ENCODE measurements at places on chromosomes 5 and 9.

DNA sequence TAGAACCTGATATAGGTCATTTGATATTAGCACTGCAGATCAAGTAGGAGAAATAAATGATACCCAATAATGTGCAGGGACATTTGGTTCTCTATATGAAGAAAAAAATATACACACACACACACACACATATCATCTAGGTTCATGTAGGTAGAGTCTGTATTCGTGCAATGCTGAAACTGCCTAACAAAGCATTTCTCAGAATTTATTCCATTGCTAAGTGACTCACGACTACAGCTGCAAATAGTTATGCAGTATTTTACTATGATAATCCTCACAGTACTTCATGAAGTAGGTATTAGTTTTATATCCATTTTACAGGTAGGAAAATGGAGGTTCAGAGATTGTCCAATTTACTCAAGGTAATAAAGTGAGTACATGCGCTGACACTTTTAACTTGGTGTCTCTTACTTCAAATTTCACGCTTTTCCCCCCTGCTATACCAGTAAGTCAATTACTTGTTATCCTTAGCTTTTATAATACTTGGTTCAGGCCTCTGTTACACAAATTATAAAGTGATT is 2.4 kb downstream of the GIN1 start:
- DNase-seq: no peak

- no peak for DNase-seq
Observed at GRCh38 chr9:124295159-124295794, 37.5 kb downstream of the NEK6 start.

DNA sequence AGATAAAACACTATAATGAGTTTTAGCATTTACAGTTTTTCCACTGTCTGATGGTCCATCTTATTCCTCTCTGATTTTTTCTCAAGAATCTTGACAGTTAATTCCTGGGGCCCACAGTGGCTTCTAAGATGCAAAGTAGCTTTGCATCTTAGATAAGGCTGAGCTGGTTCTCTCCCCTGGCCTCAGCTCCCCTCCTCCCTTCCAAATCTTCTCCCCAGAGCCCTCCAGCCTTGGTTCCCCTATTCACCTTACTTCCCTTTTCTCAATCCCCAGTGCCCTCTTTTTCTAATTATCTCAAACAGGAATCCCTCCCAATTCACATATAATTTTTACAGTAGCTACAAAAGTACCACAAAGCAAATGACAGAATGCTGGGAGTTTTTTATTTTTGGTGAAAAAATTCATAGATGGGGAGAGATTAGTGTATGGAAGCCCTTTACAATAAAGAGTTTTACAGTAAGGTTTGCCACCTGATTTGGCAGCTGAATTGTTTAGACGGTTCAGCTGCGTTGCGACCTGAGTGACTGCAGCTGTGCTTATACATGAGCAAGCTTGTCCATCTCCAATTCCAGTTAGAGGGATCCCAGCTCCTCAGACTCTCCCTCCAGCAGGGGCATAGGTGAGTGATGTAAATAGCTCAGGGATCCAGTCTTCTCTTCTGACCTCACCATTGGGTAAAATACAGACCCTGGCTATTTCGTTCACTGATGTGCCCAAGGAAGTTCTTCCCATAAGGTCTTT is 51.4 kb upstream of the CKMT2 start:
- no peak for DNase-seq

DNA sequence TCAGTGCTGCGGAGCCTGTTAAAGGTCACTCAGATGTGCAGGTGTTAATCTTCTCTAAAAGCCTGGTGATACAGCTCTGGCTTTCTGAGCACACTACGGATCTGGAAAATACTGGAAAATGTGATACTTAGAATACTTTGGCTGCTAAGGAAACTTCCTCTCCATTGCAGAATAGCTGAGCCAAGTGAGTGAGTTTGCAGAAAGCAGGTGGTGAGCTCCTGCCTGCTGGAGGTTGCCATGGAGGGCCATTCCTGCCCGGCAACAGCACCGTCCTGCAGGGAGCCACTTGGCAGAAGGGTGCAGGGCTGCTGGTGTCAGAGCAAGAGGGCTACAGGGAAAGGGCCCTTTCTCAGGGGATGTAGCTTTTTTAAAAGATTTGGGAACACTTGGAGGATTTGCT is 40.7 kb downstream of the SECISBP2 start:
- peak; percentile 32 for DNase-seq

DNA sequence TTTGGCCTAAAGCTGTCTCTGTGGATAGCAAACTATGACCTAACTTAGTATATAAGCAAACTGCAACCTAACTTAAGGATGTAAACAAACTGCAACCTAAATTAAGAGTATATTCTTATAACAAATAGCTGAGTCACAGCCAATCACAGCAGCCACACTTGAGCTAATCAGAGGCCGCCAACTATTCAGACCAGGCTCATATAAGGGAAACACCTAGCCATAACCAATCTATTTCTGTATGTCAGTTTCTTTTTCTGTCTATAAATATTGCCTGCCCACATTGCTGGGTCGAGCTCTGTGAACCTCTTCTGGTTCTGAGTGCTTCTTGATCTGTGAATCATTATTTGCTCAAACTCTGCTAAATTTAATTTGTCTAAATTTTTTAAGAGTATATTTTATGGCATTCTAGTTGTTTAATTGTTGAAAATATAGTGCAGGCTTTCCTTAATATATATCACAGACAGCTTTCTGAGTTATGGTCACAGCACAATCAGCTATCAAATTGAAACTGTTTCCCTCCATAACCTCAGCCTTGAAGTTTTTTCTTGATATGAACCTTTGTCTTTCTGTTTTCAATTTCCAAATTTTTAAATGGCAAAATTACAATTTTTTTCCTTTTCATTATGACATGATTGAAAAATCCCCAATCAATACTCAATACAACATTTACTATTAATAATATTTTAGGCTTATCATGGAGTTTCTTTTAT is 327.1 kb upstream of the NUDT12 start:
- no peak for DNase-seq

- no peak for DNase-seq
Observed at GRCh38 chr9:109816490-109816889, 36.5 kb downstream of the PALM2AKAP2 start.

DNA sequence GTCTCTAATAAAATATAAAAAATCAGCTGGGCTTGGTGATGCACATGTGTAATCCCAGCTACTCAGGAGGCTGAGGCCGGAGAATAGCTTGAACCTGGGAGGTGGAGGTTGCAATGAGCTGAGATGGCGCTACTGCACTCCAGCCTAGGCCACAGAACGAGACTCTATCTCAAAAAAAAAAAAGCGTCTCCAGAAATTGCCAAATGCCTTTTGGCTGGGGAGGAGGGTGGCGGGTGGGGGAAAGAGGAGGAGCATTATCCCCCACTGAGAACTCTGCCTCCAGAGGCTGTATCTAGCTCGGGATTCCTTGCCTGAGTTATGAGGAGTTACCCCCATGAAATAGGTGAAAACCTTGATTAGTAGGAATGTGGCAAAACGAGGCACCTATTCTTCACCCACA is 4.8 kb downstream of the ROPN1L start:
- no peak for DNase-seq

GRCh38 chr9:132025766-132026165 is 53.9 kb downstream of the MED27 start:
- DNase-seq: no peak

- DNase-seq: no peak
Observed at GRCh38 chr5:141487131-141487530, 1.8 kb upstream of the PCDHGC5 start.

- DNase-seq: no peak
Observed at GRCh38 chr9:107455425-107456135, 34.0 kb downstream of the KLF4 start.

DNA sequence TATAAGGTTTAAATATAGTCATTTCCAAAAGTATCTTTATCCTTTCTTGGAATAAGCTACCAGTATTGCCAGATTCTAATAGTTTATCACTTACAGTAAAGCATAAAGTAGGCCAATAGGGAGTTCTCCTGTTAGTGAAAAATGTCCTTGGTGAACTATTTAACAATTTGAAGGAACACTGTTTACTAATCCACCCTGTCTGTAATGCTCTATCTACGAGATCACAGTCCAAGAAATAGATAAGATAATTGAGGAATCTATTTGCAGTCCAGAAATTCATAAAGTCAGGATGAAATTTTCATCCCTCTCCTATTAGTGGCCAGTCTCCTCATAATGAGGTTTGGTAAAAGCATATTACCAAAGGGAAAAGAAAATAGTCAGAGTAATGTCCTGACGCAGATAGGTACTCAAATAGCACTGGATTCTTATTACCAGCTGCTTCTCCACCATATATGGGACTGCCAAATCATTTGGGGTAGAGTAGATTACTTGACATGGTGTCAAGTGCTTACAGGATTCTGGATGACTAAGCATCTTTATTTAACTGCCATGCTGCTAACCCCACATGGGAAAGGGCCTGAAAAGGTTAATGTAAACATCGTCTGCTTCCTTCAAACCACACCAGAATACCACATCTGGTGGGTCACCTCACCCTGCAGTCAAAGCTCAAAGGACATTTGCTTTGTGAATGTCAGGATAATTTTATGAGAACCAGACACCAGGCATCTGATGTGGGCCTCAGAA is 808.1 kb downstream of the EFNA5 start:
- no peak for DNase-seq

DNA sequence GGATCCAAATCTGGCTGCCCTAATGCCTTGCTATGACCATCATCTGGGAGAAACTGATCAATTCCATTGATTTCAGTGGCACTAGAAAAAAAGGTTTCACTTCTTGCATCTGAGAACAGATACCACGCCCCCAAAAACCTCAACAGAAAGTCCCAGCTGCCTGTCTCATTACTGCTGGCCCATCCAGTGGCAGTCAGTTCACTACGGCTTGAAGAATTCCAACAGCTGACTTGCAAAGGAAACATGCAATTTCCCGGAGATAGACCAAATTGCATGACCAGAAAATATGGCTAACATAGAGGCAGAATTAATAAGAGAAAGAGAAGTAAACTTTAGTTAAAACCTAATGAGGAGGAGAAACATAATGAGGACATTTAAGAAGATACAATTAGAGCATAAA is 48.6 kb downstream of the UGCG start:
- no peak for DNase-seq

DNA sequence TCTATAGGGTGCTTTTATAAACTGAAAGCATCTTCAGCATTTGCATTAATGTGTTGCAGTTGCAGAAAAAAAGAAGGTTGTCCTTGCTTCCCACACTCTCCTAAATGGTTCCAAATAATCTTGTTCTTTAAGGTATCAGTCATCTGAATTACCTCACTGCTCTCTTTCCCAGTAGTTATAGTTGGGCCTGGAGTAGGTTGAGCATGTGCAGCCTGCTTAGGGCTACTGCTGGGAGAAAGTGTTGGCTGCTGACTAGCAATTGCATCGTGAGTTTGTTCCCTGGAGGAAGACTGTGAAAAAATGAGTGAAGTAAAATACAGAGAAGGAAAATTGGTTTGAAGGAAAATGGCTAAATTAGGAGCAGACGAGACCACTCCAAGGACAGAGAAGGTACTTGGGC is 74.5 kb downstream of the PRR16 start:
- DNase-seq: no peak

DNA sequence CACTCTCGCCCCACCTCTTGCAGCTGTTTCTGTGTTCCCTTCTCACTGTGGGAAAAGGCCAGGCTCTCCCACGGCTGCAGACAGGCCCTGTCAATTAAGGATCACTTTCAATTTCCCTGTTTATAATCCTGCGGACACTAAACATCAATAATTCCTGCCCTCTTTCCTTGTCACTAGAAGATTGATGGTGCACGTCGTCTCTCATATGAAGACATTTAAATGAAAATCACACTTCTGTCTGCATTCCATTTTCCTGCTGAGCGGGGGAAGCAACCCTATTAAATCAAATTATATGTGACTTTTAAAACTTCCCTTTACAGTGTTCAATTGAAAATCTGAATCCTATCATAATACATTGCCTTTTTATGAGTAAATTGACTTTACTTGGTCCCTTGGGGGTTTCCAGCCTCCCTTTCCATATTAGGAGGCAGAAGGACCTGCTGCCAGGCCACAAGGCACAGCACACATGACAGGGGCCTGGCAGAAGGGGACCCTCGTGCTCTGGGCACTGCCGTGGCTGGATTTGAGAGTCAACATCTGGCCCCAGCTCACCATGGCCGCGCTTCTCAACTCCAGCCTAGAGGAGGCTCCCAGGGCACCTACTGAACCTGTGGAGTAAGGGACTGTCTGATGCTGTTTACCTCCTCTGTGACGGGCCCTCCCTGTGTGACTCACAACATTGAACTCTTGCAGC is 311.0 kb upstream of the IRX4 start:
- no peak for DNase-seq

- no peak for DNase-seq
Observed at GRCh38 chr9:22022396-22022795, 13.3 kb upstream of the CDKN2B start.

DNA sequence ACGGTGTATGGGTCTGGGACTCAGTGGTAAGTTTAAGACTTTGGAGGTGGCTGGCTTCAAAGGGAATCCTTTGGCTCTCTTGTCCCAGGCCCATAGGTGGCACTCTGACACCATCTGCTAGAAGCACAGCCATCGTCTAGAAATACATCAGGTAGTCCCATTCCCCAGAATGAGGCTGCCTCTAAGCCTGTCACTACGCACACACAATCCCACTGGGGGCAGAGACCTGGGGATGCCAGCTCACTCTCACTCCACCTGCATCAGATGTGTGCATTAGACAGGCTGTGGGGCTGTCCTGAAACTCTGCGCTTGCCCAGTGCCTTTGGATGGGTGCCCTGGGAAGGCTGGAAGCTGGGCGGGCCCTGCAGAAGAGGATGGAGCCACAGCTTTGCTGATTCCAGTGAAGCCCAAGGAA is 127.5 kb upstream of the PANK3 start:
- no peak for DNase-seq

DNA sequence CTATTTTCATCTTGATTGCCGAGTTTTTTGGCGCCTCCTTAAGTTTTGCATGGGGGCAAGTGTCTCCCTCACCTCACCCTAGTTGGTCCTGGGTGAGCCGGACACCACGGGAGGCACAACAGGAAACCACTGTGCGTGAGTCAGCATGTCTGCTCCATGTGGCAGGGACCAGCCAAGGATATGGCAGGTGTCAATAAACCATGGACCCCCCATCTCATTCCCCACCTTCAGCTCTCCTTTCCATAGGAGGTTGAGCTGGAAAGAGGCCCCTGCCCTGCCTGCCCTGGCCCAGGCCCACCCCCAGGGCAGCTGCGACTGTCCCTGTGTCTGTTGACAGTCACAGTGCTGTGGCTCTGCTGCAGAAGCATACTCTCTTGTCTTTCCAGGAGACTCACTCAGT is 3.1 kb downstream of the SPACA9 start:
- DNase-seq: no peak

DNA sequence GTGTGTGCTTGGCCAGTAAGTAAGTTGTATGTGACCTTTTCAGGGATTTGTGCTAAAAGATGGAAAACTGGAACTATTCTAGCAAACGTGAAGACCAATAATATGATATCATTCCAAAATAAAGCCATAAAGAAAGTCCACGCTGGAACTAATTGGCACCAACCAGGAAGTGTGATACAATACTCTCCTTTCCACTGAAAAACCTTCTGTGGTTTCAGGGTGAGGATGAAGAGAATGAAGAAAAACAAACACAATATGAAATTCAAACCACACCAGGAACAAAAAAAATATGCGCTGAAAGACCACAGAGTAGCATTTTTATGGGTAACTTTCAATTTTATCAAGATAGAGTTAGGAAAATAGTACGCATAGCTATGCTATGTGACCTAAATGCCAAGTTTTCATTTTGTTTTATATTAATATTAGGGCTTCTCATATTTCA is 105.8 kb downstream of the EFNA5 start:
- DNase-seq: no peak
